DMS 273 treated with DMSO at 0.1 percent for 48 hours (cell line): ENCODE measurements at places on chromosomes 4 and X.

GRCh38 chrX:153993079-153993478 lies 20.5 kb downstream of the TMEM187 start:
- DNase-seq, result peak; percentile 92

- no peak for DNase-seq
Measured at GRCh38 chrX:6666624-6667023, 131.7 kb upstream of the VCX3A start.

DNA sequence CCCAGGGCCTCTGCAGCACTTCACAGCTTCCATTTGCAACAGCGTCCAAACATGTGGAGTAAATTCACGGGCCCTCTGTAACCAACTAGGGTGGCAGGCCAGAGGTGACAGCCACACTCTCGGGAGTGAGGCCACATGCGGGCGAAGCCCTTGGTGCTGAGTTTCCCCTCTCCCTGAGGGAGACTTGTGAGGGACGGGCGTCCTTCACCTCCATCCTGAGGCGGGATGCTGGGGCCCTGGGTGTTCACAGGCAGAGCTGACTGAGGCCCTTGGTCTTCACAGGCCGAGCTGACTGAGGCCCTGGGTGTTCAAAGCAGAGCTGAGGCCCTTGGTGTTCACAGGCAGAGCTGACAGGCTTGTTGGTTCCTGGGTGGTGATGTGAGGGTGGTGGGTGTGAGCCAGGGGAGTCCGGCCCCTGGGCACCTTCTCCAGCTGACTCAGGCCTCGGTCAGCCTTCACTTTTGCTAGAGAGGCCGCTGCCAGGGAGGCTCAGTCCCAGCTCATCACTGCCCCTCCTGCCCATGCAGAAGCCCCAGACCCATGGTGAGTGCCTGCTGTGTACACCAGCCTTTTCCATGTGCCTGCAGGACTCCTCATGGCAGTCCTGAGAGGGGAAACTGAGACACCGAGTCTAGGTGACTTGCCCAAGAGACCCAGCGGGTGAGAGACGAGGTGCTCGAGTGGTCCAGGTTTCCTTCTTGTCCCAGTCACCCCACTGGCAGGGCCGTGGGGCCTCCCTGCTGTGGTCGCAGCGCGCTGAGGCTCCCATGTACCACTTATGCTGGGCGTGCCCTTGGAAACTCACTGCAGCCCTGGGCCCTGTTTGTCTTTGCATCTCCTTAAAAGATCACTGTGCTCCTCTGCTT lies 8.5 kb downstream of the WFS1 start:
- no peak for DNase-seq

DNA sequence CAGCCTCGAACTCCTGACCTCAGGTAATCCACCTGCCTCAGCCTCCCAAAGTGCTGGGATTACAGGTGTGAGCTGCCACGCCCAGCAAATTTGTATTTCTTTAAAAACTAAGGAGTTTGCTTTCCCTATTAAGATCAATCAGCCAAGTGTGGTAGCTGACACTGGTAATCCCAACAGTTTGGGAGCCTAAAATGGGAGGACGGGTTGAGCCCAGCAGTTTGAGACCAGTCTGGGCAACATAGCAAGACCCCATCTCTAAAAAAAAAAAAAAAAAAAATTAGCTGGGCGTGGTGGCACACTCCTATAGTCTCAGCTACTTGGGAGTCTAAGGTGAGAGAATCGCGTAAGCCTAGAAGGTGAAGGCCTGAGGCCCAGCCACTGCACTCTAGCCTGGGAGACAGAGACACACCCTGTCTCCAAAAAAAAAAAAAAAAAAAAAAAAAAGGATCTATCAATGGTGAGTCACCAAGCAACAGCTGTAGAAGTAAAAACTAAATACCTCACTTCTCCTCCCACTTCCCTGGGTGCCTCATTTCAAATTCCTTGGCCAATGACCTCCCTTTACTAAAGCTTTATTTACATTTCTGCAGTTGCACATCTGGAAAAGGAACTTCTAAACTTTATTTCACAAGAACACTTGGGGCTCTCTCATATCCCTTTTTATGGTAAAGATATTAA lies 54.5 kb downstream of the LDB2 start:
- no peak for DNase-seq

GRCh38 chrX:39972340-39972739 lies 125.4 kb downstream of the BCOR start:
- DNase-seq, result no peak

DNA sequence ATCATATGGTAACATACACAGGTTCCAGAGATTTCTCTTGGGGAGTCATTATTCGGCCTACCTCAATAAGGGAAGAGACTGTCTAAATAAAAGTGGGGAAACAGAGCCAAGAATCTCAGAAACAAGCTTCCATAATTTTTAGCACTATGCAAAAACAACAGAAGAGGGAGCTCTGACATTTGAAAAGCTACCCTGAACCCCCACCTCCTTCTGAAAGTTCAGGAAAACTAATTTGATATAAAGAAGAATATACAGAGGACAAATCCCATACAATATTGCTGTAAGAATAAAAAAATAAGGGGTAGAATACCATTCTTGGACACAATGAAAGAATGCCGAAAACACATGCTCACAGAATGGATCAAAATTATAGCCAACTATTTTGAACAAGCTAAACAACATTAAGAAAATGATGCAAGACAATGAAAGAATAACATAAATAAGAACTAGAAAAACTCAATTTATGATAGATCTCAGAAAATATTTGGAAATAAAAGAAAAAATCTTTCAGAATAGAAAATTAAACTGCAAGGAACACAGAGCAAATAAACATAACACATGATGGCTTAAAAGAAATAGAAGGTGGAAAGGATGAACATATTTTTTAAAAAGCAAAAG lies 14.4 kb upstream of the ZNF41 start:
- DNase-seq, result no peak

GRCh38 chr4:3335385-3335784 lies 42.6 kb downstream of the RGS12 start:
- DNase-seq, result no peak

- DNase-seq, result no peak
Measured at GRCh38 chr4:5800496-5800895, 89.5 kb downstream of the EVC start.

DNA sequence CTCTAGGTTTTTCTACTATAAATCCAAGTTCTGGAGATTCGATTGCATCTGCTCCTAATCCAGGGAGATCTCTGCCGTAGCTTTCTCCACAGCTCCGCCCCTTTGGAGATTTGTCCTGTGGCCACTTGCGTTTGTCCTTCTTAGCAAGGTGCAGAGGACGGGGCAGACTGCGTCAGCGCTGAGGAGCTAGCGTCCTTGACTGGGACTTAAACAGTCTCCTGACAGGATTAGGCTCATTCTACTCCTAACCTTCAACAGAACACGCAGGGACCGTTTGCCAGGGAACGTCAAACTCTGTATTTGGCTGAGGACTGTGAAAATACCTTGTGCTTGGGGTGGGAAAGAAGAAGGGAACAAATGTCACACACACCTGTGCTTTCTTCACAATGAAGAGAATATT lies 38.6 kb downstream of the SORBS2 start:
- DNase-seq, result no peak

- DNase-seq, result no peak
Measured at GRCh38 chrX:15686818-15687685, 22.4 kb upstream of the CLTRN start.

DNA sequence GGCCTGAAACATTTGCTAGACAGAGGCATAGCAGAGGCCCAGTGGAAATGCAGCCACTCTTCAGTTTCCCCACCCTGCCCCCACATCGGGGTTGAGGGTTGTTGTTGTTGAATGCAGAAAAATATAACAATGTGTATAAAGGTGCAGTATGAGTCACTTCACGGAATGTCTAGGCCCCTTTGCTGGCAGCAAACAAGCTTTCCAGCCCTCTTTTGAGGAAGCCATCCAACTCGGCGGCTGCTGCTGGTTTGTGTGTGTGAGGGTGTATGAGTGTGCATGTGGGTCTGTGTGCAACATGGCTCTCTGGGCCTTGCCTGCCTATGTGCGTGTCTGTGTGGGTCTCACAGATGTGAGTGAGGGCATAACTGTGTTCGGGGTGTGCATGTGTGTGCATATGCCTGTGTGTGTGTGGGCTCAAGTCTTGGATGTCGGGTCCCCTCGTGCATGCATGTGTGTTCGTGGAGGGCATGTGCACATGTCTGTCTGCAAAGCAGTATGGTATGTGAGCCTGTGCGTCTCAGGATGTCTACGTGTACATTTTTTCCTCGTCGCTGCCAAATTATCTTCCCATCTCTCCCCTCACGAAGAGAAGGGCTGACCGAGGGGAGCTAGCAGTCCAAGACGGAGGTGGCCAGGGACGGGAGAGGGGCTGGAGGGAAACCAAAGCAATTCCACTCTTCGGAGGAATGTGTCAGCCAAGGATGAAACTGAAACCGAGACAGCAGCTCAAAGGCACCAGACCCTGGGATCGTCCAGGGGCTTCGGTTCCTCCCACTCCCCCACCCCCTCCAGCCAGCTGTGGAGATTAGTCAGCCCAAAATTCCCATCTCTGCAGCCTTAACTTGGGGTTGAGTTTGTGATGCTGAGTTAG lies 8.4 kb upstream of the ELF4 start:
- DNase-seq, result no peak

DNA sequence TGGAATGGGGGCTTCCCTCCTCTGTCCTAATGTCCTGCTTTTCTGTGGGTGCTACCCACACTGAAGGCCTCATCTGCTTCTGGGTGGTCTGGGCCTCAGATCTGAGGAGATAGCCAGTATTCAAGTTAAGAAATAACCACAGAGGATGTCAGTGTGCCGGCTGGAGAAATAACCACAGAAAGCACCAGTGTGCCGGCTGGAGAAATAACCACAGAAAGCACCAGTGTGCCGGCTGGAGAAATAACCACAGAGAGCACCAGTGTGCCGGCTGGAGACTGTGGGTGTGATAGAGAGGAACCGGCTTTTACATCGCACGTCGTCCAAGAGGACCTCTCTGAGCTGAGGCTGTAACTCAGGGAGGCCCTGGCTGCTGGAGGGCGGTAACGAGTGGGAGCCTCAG lies 65.7 kb upstream of the PSAPL1 start:
- DNase-seq, result no peak

DNA sequence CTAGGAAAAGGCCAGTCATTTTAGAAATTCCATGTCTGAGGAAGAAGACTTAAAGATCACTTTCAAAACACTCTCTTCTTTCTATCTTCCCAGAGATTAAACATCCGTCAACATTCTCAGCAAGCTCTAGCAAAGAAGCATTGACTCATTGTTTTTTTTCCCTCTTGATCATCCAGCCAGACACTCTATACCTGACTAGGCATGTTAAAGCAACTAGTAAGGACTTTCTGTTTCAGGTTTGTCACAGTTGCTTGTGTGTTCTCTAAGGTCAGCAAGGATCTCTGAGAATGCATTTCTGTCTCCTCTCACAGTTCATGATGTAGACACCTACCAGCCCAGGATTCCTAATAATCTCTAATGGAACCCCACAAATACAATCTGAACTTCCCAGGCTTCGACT lies 112.2 kb downstream of the IL13RA2 start:
- no peak for DNase-seq

- no peak for DNase-seq
Measured at GRCh38 chr4:139152249-139152648, 24.8 kb downstream of the ELF2 start.

DNA sequence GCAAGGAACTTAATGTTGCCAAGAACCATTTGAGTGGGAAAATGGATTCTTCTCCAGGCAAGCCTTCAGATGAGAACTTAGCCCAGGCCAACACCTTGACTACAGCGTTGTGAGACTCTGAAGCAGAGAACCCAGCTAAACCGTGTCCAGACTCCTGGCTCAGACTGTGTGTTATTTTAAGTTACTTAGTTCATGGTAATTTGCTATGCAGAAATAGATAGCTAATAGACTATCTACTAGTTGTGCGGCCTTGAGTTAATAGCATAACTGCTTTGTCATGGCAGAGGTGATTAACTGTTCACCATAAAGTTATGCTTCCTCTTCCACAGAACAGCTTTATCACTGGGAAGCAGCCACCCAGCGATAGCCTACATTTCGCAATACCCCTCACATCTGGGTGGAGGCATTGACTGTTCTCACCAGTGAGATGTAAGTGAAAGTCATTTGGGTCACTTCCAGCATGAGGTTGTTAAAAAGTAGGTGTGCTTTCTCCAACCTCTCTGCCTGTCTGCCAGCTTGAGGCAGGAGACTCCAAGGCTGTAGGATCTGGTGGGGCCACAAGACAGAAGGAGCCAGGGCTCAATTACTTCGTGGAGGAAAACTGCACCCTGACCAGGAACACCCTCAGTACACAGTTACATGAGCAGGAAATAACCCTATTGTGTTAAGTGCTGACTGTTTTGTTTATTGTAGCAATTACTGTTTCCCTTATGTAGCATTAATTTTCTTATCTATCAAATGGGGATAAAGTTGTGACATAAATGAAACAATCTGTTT lies 94.2 kb downstream of the GPAT3 start:
- DNase-seq, result no peak

- DNase-seq, result no peak
Measured at GRCh38 chr4:80268081-80268823, 1.8 kb downstream of the FGF5 start.

- DNase-seq, result no peak
Measured at GRCh38 chrX:18002791-18003190, 141.7 kb upstream of the RAI2 start.

GRCh38 chr4:159108124-159108523 lies 5.2 kb downstream of the RAPGEF2 start:
- no peak for DNase-seq

GRCh38 chrX:123818243-123818642 lies 41.6 kb upstream of the XIAP start:
- no peak for DNase-seq

DNA sequence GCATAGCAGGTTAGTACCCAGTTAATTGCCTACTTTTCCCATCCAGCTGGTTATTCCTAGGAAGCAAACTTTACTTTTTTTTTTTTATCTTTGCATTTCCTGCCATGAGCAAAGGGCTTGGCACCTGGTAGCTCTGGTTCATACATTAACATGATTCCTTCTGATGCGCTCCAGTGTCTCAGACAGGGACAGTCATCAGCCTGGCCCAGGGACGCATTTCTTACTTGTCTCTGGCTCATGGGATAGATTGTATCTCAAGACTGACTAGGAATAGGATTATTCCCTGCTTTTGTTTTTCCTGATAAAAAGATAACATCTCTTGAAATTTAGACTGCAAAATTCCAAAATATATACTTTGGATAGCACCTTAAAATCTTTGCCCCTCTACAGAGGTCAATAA lies 571.5 kb upstream of the TENM3 start:
- DNase-seq, result no peak

DNA sequence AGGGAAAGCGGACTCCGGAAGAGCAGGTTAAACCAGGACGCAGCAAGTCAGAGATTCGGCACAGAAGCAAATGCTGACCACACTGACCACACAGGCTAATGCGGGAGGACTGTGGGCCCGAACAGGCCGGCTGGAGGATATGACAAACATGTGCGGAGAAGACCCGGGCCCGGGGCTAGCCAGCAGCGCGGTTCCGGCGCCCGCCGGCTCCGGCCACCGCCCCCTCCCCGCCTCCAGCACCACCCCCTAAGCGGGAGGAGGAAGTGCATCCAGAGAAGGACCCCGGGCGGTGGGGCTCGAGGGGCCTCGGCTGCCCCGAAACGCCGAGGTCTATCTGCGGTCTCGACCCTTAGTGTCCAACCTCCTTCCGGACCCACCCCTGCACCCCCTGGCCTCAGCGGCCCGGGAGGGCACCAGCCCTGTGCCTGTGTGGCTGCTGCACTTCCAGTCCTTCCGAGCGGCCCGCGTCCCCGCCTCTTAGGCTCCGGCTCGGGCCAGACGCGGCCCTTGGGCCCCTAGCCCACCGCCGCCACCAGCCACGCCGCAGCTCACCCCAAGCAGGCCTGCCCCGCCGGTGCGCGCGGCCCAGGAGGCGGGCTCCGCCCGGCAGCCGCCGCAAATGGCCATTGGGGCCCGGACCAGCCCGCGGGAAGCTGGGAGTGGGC lies 2.1 kb downstream of the ELOVL6 start:
- DNase-seq, result no peak
